Mucosa of gallbladder (tissue), 1 donor: ENCODE measurements at places on chromosomes 3 and 15.

DNA sequence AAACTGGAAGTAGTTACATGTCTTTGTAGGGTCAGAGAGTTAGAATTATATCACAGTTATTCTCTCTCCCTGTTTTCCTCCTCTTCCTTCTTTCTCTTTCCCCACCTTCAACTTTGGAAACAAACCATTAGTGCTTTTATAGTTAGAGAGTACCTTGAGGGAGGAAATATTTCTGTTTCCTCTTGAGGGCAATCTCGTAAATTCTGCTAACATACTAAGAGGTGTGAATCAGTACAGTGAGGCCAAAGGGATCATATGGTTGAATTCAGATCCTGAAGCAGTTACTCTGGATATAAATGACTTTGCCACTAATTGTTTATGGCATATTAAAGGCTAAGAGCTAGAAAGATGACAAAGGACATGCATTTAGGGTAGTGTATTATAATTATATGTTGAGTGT is 60.3 kb upstream of the CCNL1 start:
- DNase-seq, result no peak

GRCh38 chr3:149307435-149307783 is 26.0 kb downstream of the TM4SF18 start:
- no peak for DNase-seq

DNA sequence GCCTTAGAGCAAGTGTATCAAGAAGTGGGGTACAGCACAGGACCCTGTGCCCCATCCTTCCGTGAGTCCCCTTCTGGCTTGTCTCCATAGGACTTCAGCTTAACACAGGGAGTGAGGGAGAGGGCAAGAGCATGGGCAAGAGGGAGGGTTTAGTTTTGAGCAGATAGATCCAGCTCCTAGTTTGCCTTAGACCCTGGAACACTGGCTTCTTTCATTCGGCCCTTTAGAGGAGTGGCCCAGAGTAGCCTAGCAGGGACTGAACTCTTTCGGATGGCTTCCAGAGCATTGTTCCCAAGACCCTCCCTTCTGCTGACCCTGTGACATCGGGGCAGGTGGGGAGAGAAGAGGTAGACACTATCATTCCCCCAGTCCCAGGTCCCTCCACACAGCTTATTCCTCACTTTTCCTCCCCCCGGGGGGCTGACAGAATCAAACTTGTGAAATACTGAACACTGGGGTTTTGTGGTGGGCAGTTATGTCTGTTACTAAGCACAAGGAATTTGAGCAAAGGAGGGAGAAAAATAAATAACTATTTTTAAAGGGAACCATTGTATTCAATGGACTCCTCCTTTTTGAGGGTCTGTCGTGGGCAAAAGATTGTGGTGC is 289.6 kb upstream of the C2CD4B start:
- no peak for DNase-seq

DNA sequence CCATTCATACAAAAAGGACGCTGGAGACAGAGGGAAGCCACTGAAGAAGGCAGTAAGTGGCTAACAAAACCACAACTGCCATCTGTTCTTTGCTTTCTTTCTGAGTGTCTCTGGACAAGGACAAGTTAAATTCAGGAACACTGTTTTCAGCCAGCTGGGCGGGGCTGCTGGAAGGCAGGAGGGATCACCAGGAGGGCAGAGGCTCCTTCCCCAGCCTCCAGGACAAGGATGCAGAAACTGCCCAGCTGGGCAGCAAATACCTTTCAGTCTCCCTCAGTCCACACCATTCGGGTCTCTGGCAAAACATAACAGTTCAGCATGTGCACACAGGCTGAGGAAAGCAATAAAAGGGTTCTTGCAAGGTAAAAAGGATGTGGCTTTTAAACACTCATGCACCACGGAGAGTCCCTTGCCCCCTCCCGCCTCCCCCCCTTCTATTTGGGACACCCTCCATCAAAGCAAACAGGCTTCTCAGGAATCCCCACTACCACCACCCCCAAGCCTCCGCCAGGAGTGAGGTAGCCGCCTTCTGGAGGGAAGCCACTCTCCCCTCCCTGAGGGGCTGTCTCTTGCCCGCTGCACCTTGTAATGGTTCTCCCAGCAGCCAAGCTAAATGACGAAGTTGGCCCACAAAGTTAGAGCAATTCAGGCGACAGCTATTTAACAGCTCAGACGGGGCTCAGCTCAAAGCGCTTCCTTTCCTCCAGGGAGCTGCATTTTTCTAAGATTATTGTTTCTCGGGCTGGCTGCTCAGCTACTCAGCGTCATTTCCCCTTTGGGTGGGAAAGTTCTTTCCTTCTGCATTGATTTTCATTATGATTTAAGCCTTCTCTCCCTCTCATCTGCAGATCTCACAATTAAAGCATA is 3.8 kb downstream of the HEG1 start:
- DNase-seq, result peak; percentile 27

- DNase-seq, result peak; percentile 61
Measured at GRCh38 chr3:122560680-122561079, 3.4 kb downstream of the PARP9 start.

- DNase-seq, result no peak
Measured at GRCh38 chr15:60265057-60265456, 132.7 kb downstream of the ANXA2 start.

- DNase-seq, result no peak
Measured at GRCh38 chr3:131142580-131142979, 115.9 kb downstream of the NEK11 start.

GRCh38 chr15:25183581-25184251 is 228.9 kb downstream of the SNRPN start:
- no peak for DNase-seq

- DNase-seq, result no peak
Measured at GRCh38 chr3:37899101-37899707, 37.5 kb downstream of the CTDSPL start.

- DNase-seq, result no peak
Measured at GRCh38 chr3:120449701-120450599, 842 bp downstream of the FSTL1 start.

GRCh38 chr3:63351159-63352007 is 73.3 kb downstream of the SYNPR start:
- DNase-seq, result no peak

DNA sequence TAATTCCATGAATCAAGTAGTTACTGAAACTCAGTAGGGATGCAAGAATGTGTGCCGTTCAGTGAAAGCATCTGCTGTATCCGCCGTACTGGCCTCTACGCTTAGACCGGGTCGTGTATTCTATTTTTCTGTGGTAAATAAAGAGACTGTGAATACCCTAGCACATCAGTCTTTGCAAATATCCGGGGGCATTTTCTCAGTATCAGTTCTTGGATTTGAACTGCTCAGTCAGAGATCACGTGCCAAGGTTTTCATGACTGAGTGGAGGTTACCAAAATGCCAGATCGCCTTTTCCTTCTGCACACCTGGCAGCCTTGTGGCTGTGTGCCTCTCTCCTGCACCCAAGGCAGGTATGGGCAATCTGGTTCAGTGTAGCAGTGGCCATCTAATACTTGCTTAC is 377.0 kb downstream of the OCA2 start:
- DNase-seq, result no peak

DNA sequence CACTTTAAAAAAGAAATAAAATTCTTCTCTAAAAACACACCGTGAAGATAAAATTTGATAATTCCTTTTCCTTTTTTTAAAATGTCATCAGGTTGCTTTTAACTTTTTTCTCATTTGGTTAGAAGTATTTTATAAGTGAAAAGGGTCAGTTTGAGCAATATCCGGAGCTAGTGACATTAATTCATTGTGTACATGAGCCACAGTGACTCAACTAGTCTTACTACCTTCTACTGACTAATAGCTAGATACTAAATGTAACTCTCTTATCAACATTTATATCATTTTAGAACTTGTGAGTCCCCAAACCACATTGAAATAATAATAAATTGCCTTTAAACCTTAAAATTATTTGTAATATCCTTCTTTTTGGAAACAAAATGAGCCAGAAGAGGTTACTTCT is 101.2 kb upstream of the ZBTB20 start:
- no peak for DNase-seq

DNA sequence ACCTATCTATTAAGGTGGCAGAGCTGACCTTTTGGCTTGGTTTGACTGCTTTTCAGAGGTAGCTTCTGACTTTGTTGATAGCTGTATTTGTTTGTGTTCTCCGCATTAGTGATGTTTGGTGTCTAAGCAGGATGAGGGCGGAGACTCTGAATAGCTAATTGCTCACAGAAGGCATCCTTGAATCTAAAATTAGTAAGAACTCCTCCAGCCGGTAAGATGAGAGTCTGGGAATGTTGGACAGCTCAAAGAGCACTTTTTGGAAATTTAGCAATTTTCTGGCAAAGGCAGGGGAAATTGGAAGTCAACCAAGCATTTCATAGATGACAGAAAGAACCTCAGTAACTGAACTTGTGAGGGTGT is 174.1 kb downstream of the KLHL25 start:
- no peak for DNase-seq

DNA sequence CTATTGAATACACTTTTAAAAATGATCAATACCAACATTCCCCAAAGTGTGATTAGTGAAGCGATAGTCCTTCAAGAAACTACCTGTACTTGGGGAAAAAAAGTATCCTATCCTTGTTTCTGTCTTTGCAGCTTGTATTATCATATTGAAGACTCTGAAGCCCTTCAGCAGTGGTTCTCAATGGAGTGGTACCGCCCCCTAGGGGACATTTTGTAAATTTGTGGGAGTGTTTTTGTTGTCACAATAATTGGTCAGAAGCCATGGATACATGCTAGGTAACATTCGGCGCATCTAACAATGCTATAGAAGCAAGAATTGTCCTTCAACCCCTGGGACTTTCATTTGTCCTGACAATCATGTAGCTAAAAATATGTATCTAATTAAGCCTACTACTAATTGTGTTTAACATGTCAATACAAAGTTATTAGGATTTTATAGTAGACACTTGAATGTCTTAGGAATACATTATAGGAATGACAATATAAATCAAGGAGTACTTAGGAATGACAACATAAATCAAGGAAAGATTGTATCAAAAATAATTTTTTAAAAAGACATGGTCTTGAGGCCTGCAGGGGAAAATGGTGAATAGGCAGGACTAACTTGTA is 53.7 kb downstream of the NMD3 start:
- DNase-seq, result no peak

DNA sequence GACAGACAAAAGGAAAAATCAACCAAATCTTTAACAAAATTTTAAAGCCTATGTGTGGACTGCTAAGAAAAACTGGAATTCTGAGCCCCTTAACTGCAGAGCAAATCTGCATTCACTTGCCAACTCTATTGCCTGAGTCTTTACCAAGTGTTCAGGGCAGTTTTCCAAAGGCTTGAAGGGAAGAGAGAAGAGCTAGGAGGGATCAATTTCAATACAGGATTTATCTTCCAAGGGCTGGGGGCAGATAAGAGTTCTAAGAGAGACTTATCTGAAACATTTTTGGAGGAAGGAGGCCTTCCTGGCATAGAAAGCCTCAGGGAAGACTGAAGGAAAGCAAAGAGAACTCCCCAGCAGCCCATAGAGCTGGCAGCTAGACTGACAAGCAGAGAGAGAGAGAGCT is 31.4 kb upstream of the LSAMP start:
- DNase-seq, result no peak

GRCh38 chr3:14614862-14615261 is 36.7 kb upstream of the CCDC174 start:
- DNase-seq, result no peak

- DNase-seq, result no peak
Measured at GRCh38 chr3:120850381-120851295, 57.4 kb upstream of the STXBP5L start.

GRCh38 chr15:31439328-31439727 is 112.7 kb downstream of the KLF13 start:
- no peak for DNase-seq

GRCh38 chr3:123046262-123047061 is 18.9 kb upstream of the SEMA5B start:
- no peak for DNase-seq

- peak; percentile 85 for DNase-seq
Measured at GRCh38 chr3:190807719-190808375, 54.6 kb downstream of the GMNC start.

- no peak for DNase-seq
Measured at GRCh38 chr3:175193815-175194518, 334.8 kb downstream of the NAALADL2 start.

GRCh38 chr15:59741274-59741906 is 52.3 kb upstream of the BNIP2 start:
- DNase-seq, result peak; percentile 59

GRCh38 chr3:146796078-146796477 is 190.9 kb upstream of the PLSCR5 start:
- DNase-seq, result no peak

DNA sequence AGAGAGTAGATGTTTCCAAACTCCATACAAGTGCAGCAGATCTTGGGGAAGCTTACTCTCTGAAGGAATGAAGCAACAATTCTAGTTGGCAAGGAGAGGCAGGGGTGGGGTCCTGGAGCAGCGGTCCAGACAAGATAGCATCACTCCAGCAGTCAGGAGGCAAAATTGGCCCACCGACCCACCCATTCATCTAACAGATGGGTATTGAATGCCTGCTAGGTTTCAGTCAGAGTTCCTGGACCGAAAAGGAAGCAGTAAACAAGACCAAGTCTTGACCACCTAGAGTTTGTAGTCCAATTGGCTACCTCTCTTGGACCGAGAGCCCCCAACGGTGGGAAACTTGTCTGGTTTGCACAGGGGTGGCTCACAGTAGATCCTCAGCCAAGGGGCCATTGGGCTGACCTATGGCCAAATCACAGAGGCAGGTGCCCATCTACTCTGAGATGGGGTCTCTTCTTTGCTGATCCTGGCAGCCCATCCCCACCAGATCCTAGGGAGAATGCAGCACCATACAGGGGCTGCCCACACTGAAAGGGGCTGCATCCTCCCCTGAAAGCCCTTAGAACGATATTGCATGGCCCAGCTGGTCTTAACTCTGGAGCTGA is 74.3 kb downstream of the CORO2B start:
- no peak for DNase-seq

- DNase-seq, result no peak
Measured at GRCh38 chr3:115187149-115187757, 40.2 kb upstream of the ZBTB20 start.

- no peak for DNase-seq
Measured at GRCh38 chr3:134807189-134807588, 12.1 kb downstream of the EPHB1 start.

DNA sequence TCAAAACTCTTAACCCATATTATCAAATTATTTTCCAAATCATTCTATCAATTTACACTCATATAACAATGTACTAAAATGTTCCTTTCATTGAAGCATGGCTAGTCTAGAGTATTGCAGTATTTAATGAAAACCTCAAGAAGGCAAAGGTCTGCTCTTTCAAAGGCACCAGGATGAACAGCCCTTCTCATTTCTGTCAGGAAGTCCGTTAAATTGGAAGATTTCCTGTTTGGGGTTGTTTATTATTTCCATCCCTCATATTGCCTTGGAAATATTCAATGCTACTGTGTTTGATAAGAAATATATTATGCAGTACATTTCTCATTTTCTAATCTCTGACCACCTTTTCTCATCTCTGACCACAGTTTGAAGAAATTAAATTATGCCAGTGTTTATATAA is 25.1 kb downstream of the ACKR4 start:
- DNase-seq, result no peak
